ENCODE measurements at places on chromosomes 4 and X.

GRCh38 chr4:83011689-83012199, 1.1 kb upstream of the LIN54 start:
- no peak for DNase-seq

GRCh38 chrX:69387567-69388487, 116.3 kb upstream of the NALF2 start:
- peak; percentile 22 for DNase-seq

GRCh38 chrX:156001667-156002021, 4.1 kb downstream of the IL9R start:
- DNase-seq, result no peak

GRCh38 chr4:5126231-5126630, 75.0 kb downstream of the STK32B start:
- no peak for DNase-seq

DNA sequence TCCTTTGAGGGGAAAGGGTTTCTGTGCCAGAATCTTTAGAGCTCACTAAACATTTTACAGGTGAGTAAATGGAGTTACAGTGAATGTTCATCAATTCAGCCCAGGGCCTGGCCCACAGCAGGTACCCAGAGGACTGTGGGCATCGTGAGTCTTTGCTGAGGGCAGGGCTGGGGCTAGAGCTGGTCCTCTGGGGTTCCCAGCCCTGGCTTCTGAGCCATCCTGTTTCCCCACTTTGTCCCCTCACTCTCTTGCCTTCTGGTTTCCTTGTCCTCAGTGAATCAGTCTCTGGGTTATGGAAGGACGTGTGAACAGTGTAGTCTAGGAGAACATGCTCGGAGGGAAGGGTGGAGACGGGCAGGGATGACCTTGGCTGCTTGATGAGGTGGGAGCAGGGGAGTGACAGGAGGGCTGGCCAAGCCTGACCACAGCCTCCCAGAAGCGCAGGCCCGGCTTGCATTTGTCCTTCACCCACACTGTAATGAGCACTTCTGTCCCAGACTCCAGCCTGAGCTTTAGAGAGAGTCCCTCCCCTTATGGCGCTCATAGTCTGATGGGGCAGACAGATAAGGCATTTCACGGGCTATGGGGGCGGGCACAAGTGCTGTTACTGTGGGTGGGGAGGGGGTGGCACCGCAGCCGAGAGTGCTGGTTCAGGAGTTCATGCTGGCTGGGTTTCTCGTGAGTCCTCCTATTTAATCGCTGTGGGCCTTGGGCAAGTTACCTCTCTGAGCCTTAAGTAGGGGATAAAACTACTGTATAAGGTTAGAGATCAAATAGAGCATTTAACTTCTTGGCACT, 17.3 kb downstream of the TBC1D14 start:
- peak; percentile 67 for DNase-seq

DNA sequence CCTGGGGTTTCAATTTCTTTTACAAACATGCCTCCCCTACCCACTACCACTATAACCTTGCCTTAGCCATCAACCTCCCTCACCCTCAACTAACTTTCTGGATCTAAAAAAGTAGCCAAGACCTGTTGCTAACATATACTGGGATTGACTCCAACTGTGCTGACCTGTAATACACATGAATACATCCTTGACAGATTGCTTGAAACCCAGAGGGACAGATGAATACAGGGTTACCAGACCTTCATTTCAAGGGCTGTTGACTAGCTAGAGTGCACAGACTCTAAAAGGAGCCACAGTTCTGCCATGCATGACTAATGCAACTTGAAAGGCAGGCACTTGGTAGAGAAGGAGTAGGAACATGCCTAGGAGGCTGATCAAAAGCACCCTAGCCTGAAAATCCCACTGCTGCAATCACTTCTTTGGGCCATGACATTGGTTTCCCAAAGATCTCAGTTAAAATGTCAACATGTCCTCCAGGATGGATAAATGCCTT, 121.0 kb downstream of the PCDH19 start:
- DNase-seq, result no peak

Measured in suppressor macrophage treated with lipopolysaccharide for 1 hour (primary cell).